ENCODE measurements at places on chromosomes 1 and 21.

- DNase-seq = no peak
These were observed 61.7 kb upstream of the GJA8 start for GRCh38 chr1:147840909-147841308.

DNA sequence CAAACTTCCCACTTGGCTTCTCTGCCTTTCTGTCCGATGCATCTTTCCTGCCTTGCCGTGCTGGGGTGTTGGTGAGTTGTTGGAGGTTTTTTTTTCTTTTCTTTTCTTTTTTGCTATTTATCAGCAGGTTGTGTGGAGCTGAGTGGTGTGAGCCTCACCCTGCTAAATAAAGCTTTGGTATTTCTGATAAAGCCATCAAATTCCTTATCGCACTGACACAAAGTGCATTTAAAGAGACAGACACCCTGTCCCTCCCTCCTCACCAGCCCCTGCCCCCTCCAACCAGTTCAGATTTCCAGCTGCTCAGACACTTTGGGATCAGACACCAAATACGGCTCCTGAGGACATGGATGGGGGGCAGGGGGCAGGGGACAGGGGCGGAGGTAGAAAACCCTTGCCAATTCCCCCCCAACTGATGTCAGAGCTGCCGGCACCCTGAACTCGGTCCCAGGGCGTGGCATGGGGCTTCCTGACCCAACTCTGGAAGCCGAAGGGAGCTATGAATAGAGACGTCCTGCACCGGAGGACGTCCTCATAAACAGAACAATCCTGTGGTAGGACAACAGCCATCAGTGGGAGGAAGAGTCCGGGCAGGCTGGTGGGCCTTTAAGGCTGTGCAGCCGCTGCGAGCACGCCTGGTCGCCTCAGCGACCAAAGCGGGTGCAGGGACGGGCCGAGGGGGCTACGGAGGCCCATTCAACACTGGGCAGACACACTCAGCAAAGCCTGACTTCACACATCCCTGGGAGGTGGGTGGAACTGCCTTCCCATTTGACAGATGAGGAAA, 79.0 kb downstream of the CASZ1 start:
- no peak for DNase-seq

- no peak for DNase-seq
These were observed 190.6 kb upstream of the SAMSN1 start for GRCh38 chr21:14736672-14737071.

DNA sequence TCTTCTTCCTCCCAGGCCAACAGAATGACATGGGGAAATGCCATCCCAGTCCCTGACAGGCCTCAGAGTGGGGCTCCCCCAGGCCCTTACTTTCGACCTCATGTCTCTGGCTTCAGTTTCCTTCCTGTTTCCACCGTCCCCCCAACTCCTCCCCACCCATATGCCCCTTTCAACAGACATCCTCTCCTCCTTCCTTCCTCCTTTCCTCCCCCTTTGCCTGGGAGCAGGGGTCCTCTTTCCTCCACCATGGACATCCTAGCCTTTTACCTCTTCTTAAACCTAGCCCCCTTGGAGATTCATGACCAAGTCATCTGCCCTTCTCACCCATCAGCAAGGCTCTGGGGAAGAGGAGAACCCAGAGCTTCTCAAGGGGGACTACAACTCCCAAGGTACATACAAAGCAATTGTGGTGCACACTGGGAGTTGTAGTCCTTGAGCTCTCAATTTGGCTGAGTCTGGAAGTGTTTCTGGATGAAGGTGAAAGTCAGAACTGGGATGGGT, 4.0 kb downstream of the ZBTB7B start:
- no peak for DNase-seq

- no peak for DNase-seq
These were observed 17.2 kb upstream of the FGGY start for GRCh38 chr1:59279645-59280044.

Measured in activated T-helper 2 cell treated with anti-CD3 and anti-CD28 coated beads, Interferon-gamma antibody, Interleukin-2, Interleukin-4, amounts not matched to agents 10 μg/mL and 5 μg/mL and 100 μg/mL, durations not matched to agents 14 hours and 24 hours and 36 hours (primary cell).